ENCODE measurements at places on chromosomes 3 and 15.
A peak's percentile ranks its signal among the peaks of the same experiment; 100 is the strongest.

DNA sequence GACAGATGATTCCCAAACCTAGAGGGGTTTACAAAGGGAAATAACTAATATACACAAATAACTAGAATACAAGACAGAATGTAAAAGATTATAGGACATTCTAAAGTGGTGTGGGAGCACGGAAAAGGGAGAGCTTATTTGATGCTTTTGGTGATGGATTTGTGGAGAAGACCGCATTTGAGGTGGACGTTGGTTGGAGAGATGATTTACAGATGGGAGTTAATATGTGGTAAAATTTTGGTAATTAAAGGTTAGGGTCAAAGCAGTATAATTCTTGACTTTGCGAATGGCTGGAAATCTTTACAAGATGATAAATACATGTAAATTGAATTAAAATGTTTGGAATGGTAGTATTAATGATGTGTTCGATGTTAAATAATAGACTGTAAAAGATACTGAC lies 1.2 kb downstream of the KNL1 start:
- no peak for DNase-seq

- no peak for DNase-seq
Measured at GRCh38 chr15:64854041-64854440, 12.3 kb downstream of the PLEKHO2 start.

GRCh38 chr15:51263116-51263515 lies 75.3 kb downstream of the CYP19A1 start:
- no peak for DNase-seq

GRCh38 chr3:123694366-123695087 lies 109.7 kb upstream of the HACD2 start:
- DNase-seq, result no peak

GRCh38 chr3:89983449-89983848 lies 876.0 kb downstream of the EPHA3 start:
- DNase-seq, result no peak

DNA sequence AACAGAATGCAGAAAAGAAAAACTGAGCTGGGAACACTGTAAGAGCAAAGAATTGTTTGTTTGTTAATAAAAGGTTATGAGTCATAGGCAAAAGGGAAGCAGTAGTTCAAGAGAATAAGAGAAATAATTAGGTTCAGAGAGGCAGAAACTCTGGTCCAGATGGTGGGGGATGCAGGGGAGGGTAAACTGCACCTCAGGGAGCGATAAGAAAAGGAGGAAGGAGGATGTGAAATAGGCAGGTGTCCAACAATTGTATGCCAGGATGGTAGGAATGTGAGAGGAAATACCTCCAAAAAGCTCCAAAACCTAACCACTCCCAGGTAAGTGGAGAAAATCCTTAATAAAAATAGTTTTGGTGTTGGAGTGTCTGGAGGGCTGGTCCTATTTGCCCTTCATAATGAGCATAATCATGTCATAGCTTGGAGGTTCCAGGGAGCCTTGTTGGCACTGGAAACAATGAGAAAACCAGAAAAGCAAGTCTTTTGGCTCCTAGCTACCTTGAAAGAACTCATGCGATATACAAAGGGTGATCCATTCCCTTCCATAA lies 405.4 kb upstream of the TBL1XR1 start:
- DNase-seq, result no peak

GRCh38 chr3:71245971-71246880 lies 337.3 kb downstream of the FOXP1 start:
- no peak for DNase-seq

DNA sequence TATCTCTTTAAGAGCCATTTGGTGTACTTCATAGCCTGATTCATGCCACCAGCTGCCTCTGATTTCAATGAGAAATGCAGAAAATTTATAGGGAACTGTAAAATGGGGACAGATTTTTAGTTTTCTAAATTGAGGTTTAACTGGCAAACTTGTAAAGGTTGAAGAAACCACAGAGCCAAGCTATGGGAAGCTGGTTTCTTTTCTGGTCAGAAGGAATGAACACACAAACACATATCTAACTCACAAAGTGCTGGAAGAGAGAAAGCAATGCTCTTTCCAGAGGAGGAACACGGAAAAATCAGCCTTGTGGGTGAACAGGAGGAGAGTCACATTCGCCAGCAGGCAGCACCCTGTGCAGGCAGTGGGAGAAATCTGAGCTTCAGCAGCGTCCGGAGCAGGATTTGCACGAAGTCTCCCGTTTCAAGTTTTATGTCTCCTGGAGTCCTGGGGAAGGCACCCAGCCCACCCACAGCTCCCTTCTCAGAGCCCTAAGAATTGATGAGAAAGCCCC lies 481 bp downstream of the MASP1 start:
- DNase-seq, result no peak

DNA sequence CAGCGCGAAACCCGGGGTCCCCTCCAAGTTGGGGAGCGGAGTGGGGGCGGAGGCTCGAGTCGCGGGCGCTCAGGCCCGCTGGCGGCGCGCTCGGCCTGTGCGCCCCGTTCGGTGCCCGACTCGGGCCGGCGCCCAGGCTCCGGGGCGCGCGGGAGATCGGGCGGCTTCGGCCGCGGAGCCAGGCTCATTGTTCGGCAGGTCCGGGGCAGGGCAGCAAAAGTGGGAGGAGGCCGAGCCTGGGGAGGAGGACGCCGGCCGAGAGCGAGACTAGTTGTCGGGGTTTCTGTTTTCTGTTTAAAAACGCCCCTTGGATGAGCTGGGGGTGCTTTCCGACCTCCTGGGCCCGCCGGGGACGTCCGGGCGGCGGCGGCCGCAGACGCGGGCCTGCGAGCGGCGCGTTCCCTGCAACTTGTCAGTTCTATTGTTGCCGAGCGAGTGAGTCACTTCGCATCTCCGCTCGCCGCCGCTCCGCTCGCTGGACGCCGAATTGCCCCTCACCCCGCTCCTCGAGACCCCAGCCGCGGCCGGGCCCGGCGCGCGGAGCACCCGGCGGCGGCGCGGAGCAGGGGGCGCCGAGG lies 676 bp downstream of the TCF12 start:
- peak; percentile 63 for DNase-seq

DNA sequence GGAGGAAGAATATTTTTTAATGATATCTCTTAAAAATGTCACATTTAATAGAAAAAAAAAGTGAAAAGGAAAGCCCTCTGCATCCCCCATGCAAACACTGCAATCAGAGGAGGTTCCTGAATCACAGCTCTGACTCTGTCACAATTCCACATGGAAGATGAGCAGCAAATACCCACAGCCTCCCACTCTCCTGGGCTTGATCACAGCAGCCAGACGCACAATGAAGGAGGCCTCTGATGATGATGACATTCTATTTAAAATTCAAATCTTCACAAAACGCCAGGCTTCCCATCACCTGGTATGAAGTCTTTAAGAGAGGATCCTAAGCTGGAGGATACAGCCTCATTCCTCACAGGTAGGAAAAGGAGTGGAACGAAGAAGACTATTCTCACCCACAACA lies 9.1 kb upstream of the DIS3L start:
- DNase-seq, result no peak

GRCh38 chr3:119187266-119187665 lies 13.9 kb downstream of the UPK1B start:
- DNase-seq, result no peak

DNA sequence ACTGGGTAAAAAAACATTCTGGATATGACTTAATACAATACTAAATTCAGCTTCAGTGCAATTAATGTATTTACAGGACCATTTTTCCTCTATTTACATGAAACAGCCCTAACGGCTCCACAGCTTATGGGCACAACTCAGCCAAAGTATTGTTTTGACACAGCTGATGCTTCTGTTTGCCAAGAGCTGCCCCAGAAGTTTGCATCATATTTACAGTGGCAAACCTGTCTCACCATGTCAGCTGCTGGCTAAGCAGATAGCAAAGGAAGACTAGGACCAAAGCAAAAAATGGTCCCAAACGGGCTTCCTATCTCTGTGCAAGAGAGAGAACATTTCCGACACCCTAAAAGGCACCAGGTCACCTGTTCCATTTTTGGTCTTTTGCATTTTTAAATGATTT lies 94.5 kb downstream of the ADAMTS9 start:
- no peak for DNase-seq

GRCh38 chr3:124107104-124107890 lies 115.4 kb upstream of the ROPN1 start:
- DNase-seq, result no peak

DNA sequence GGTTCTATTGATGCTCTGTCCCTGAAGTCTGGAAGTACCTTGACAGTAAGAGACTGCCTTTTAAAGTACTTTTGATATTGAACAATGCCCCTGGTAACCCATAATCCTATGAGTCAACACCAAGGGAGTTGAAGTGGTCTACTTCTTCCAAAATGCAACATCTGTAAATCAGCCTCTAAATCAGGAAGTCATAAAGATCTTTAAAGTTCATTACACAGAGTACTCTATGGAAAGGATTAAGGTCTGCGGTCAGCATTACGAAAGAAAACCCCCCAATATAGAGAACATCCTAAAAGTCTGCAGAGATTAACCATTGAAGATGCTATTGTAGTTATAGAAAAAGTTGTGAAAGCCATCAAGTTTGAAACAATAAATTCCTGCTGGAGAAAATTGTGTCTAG lies 52.7 kb upstream of the CMC1 start:
- DNase-seq, result no peak

GRCh38 chr3:143928056-143928455 lies 43.6 kb upstream of the DIPK2A start:
- no peak for DNase-seq

DNA sequence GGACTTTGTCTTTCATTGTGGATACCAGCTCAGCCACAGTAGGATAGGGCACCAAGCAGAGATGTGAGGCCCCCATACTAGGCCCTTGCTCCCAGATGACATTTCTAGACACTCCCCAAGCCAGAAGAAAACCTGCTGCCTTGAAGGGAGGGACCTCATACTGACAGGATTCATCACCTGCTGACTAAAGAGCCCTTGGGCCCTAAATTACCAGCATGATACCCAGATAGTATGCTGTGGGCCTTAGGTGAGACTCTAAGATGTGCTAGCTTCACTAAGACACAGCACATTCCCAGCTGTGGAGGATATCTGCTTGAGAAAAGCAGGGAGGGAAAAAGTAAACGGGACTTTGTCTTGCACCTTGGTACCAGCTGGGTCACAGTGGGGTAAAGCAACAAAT lies 324.0 kb downstream of the TBL1XR1 start:
- DNase-seq, result no peak

DNA sequence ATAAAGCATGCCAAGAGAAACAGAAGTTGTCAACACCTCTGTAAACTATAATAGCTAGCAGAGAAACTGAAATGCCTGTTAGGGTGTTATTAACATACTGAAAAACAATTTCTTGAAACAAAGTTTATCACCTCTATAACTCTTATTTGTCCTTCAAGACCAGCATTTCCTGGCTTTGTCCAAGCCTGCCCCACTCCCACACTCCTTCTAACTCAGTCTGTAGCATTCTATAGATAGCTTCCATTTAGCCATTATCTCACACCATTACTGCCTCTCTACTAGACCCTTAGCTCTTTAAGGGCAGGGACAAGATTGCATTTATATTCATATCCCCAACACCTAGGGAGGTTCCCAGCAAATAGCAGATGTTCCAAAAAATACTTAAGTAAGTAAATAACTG lies 36.5 kb downstream of the GK5 start:
- no peak for DNase-seq

GRCh38 chr3:51386852-51387229 lies 1.8 kb downstream of the MANF start:
- no peak for DNase-seq

DNA sequence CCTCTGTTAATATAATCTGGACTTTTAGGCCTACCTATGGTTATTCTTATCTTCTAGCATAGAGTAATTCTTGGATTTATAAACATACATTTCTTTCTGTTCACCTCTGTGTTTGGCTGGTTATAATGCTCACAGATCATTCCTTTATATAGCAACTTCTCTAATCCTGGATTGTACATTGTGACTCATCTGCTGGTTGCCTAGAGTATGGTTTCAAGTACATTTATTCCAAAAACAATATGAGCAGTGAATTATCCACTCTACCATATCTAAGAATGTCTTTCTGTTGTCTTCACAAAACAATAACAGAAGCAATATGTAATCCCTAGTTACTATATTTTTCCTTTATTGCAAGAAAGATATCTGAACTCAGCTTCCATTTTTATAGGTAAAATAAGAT lies 35.3 kb downstream of the FSIP1 start:
- DNase-seq, result no peak

DNA sequence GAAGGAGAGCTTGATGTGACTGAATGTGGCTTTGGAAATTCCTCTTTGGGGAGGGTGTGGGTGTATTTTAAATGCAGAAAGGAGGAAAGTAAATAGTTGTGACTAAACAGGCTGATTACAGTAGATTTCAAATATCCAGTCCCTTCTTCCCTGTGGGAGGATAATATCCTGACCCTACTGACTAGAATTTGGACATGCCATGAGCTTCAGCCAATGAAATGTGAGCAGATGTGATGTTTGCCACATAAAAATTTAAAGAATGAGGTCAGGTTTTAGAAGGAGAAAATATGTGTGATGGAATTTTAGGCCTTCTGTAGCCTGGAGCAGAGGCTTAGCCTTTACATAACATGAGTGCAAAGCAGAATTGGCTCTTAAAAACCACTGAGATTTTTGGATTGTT lies 1218.9 kb downstream of the ROBO2 start:
- DNase-seq, result no peak

DNA sequence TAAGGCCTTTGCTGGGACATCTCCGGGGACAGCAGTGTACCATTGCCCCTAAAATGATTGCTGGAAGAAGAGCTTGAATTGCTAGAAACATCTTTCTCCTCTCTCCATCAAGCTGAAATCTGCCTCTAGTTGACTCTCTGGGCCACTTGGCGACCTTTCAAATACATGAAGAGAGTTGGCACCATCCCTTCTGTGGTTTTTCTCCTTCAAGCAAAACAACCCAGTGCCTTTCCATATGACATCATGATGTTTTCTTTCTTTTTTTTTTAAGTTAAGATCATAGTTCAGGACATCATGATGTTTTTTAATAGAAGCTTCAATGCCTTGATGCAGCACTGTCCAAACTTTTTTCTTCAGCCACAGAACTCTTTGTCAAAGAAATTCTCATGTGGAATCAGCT lies 144.0 kb upstream of the PTPRG start:
- DNase-seq, result no peak

DNA sequence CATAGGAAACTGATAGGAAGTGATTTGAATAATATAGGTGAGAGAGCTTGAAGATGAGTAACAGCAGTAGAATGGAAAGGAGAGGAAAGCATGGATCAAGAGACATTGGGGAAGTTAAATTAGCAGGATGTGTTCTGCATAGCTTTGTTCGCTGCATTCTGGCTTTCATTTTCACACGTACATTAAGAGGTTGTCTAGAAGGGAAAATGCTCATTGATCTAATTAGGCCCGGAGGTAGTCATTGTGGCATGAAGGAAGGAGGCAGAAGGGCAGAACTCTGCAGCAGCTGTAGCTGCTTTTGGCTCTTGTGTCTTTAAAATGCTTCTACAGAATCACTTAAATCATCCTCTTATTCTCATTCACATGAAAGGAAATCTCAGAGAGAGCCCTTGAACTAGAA lies 40.3 kb downstream of the KCNAB1 start:
- DNase-seq, result no peak

GRCh38 chr3:72820415-72820814 lies 27.8 kb downstream of the SHQ1 start:
- no peak for DNase-seq

DNA sequence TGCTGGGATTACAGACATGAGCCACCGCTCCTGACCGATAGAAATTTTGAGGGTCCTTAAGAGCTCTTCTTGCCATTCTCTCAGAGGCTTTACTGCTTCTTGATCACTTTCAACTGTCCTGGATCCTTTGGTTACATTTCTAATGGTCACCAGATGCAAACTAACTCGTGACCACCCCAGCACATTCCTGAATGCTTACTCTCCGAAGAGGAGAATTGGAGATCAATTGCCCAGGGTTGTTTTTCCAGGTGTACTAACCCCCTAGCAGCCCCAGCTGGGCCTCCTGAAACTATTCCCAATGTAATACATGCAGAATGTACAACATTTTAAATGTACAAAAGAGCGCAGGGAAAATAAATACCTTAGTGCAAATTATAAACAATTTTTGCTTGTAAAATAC lies 65.1 kb upstream of the TBL1XR1 start:
- DNase-seq, result no peak
